Nucleus accumbens (tissue), 56 donors: ENCODE measurements at places on chromosomes 13 and 19.

DNA sequence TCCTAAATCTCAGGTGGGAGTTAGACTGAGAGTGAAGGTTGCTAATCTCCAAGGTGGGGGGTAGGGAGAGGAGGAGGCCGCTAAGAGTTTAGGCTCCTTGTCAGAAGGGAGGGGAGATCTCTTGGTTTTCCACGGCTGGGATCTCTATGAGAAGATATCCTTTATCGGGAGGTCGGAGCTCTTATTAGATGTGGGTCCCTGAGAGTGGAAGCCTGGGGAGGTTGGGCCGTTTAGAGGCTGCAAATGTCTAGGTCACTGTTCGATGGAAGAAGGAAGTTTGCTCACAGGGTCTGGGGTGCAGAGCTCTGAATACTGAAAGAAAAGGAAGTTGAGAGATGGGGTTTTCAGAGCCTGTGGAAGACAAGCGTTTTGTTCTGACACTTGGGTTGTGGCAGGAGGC lies 3.8 kb downstream of the MYADM start:
- no peak for DNase-seq

GRCh38 chr19:13622766-13623715 lies 116.8 kb upstream of the CACNA1A start:
- no peak for DNase-seq

DNA sequence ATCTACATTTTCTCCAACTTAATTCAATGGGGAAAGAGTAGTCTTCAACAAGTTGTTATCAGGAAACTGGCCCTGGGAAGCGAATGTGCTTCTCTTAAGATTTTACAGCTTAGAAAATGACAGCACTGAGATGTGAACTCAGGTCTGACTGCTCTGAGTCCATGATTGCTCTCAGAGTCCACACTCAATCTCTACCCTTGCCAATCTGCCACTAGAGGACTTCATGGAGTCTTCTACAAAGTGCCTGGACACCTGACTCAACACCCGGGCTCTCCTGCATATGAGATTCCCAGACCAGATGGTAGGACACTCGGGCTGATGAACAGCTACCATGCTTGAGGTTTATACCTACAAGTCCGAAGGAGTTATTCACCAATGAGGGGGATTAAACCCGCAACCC lies 74.8 kb downstream of the ABCC4 start:
- DNase-seq: no peak

GRCh38 chr19:39736088-39736487 lies 1.7 kb downstream of the CLC start:
- DNase-seq: no peak

GRCh38 chr13:102580552-102581169 lies 16.1 kb upstream of the TPP2 start:
- no peak for DNase-seq

GRCh38 chr13:108963846-108964600 lies 334.6 kb downstream of the MYO16 start:
- DNase-seq: no peak

GRCh38 chr13:86188170-86188569 lies 389.0 kb upstream of the SLITRK6 start:
- DNase-seq: no peak

- no peak for DNase-seq
Observed at GRCh38 chr19:15129856-15130585, 22.8 kb downstream of the SYDE1 start.

- no peak for DNase-seq
Observed at GRCh38 chr19:14061081-14061749, 661 bp downstream of the PALM3 start.

- no peak for DNase-seq
Observed at GRCh38 chr13:69199664-69200063, 908.0 kb upstream of the ATXN8OS start.

- DNase-seq: no peak
Observed at GRCh38 chr13:97686594-97686993, 252.6 kb downstream of the RAP2A start.

DNA sequence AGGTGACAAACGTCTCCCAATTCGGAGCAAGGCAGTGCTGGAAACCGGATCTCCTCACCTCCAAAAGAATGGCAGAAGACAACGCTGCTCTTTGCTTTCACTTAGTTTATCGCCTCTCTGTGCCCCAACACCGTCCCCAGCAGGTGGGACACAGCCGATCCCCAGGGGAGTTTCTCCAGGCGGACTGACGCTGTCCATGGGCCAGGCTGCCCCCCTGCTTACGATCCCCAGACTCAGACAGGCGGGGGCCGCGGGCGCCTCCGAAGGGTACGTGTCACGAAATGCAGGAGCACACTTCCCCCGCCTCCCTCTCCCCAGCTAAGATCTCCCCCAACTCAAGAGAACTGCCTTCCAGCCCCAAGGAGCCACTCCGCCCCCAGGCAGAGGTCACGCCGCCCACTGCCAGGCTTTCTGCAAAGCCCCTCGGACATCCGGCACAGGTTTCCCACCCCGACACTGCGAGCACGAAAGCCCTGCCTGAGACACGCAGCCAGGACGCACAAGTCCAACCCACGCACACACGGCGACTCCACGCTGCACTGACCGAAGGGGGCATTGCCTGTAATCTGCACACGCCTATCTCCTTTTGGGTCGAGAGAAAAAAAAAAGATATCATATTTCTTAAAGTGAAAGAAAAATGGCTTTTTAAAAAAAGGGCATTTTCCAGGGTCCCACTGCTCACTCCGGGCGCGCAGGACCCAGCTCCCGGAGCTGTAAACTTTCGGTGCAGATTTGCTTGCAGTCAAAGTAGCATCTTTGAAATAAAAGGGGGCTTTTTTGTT lies 2.0 kb downstream of the SPRY2 start:
- DNase-seq: peak; percentile 75

- no peak for DNase-seq
Observed at GRCh38 chr19:47514151-47514868, 553 bp downstream of the NAPA start.

DNA sequence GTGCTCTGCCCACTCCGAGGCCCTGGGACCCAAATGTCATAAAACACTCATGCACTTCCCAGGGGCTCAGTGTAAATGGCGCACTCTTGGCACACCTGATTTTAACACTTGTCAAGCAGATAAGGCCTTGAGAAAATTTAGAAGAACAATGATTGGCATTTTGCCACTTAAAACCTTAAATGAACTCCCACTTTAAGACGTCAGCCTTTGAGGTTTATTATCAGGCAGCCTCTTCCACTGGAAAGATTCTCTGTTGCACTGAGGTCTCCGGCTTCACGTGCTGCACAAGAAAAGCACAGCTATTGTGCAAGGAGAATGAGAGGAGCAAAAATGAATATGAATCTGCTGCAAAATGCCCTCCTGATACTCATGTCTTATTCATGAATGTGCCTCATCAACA lies 38.5 kb upstream of the ATP11A start:
- no peak for DNase-seq

- no peak for DNase-seq
Observed at GRCh38 chr13:75870397-75870903, 234.3 kb downstream of the LMO7 start.

DNA sequence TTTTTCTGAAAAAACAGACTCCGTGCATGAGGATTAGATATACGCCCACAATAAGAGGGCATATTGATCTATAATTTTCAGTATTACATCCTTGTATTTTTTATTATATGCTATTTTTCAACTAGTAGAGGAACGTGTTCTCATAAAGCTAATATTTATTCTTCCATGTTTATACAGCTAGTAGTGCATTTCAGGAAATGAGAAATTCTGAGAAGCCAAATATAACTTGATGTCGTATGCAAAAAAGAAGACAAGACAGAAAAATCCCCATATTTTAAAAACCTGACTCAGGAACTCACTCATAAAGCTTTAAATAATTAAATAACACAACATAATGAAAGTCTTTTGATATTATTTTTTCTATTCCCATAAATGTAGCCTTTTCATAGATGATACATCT lies 308.6 kb downstream of the ENOX1 start:
- DNase-seq: no peak

- DNase-seq: no peak
Observed at GRCh38 chr13:93788456-93788855, 561.8 kb downstream of the GPC6 start.

- no peak for DNase-seq
Observed at GRCh38 chr19:56333506-56333905, 18.9 kb upstream of the ZSCAN5A start.

DNA sequence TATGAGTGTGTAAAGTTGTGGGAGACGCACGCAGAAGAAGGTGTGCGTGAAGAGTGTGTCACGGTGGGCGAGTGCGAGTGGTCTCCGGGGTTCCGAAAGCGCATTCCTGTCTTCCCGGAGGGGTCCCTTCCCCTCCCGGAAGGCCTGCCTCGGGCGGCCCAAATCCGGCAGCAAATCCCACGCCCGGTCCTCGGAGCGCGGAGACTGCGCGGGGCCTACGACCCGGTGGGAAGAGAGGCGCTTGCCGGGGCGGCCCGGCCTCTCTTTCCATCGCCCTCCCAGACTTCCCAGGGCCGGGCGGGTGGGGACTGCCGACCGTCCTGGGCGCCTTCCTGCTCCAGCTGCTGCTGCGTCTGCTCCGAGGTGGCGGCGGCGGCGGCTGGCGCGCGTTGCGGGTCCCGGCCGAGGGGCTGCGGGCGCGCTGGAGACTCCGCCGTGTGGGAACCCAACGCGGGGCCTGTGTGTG lies 2.1 kb downstream of the ZIC5 start:
- DNase-seq: no peak

DNA sequence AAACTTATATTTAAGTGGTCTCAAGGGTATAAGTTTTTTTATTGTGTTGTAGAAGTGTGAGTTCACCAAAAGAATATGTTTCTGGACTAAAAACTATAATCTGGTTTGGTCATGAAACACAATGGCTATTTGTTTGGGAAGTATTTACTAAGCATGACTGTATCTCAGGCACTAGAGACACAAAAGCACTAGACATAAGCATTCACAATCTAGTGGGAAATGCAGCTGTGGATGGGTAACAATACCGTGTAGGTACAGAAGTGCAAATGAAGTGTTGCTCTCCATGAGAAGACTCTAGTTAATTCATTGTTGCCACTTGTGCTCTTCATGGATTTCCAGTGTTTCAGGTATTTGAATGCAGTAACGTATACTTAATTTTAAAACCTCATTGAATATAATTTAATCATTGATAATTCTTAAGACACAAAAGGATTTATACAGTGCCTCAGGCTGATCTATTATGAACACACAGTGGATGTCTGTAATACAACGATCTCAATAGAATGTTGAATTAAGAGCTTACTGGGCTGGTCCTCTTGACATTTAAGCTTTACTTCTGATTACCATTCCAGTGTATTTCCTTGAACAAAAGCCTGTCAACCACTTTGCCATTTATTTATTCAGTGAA lies 50.9 kb downstream of the TPT1 start:
- DNase-seq: no peak

DNA sequence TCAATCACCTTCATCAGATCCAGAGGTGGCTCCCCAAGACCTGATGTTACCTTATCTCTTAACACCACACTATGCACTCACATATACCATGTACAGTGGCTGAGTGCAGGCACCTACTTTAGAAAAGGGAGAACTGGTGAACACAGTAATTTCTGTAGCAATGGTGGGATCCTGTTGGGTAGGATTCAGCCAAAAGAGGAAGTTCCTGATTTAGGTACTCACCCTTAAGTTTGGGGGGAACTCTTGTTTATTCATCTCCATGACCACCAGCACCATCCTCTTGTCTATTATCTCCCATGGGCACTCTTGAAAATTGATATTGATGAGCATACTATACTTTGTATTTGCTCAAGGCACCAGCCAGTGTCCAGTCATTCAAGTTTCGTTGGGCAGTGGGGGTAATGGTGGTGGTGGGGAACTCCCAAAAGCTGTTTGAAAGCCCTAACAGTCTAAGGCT lies 324.4 kb downstream of the LMO7 start:
- DNase-seq: no peak

- DNase-seq: no peak
Observed at GRCh38 chr19:2084993-2085720, 11.0 kb downstream of the MOB3A start.
